ENCODE measurements at places on chromosomes 1 and 21.

- DNase-seq = no peak
These were observed 17.5 kb downstream of the TOMM20 start for GRCh38 chr1:235111107-235111506.

DNA sequence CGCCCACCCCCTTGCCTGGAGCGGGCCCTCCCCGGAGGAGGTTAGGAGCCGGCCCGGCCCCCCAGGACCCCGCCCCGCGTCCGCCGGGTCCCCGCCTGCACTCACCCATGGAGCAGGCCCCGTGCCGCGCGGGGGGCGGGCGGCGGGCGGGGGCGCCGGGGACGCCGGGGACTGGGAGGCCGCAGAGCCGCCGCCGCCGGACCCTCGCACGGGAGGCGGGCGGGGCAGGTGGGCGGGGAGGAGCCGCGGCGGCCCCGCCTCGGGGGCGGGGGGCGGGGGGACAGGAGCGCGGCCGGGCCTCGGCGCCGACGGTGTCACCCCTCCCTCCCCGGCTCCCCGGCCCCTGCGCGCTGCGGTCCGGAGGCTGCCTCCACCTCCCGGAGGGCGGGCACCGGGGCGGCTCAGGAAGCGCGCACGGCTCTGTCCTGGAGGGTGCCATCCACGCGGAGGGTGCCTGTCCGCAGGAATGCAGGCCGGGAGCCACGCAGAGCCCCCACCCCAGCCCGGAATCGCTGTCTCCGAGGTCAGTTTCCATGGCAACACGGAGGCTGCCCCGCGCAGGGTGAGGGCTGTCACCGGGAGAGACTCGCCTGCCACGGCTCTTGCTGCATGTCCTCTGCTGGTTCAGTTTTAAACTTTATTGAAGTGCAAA, 5.9 kb upstream of the PLEKHG5 start:
- DNase-seq = peak; percentile 50

GRCh38 chr21:45826676-45827301, 154.8 kb upstream of the COL6A1 start:
- no peak for DNase-seq

DNA sequence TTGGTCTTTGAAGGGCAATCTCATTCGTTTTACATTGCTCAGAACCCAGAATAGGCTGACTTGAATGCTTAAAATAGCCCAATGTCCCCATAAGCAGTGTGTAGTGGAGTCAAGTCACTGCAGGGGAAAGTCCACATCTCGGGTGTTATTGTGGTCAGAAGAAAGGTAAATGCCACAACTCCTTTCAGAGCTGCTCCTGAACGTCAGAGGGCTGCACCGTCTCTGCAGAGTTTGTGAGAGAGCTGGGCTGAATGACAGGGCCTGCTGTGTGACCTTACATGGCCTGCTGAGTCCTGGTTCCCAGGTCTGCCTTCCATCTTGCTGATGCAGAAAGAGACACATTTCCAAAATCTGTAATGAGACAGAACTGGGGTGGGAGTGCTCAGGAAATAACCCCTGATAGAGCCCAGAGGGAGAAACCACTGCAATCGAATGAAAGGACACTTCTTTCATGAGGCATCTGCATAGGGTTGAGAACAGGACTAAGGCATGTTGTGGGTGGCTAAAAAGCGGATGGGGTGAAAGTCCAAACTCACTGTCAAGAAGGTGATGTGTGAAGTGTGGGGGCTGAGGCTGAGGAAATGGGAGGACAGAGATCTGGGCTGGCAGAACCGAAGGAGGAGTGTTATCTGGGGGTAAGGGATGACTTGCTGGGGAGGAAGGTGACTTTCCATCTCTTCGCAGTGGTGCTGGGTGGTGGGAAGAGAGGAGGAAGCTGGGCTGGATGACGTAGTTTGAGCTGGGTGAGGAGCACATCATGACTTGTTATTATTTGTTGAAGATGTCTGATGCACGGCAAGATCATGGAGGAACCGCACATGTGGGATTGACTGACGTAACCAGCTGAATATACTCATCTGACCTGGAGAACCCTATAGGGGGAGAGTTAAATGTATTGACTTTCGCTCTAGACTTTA, 33.7 kb downstream of the XCL2 start:
- no peak for DNase-seq
